ENCODE measurements at places on chromosomes 11 and 22.

- DNase-seq = no peak
Measured at GRCh38 chr11:43419460-43419859, 60.7 kb downstream of the TTC17 start.

GRCh38 chr11:15489281-15489680 is 374.6 kb downstream of the INSC start:
- DNase-seq = no peak

GRCh38 chr11:131884461-131885073 is 514.2 kb downstream of the NTM start:
- DNase-seq = no peak

- DNase-seq = no peak
Measured at GRCh38 chr11:122240638-122241037, 124.6 kb upstream of the BLID start.

DNA sequence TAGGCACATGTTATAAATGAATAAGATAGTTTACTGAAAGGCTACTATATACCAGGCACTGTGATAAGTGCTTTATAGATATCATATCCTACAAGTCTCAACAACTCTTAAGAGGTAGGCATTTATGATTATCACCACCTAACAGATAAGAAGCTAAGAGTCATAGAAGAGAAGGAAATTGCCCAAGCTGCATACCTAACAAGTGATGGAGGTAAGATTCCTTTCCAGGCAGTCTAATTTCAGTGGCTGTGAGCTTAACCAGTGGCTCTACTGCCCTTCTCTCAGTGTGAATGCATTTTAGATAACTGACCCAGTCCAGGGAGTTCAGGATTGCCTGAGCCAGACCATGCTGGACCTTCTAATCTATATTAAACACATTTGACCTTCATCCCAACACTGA is 39.2 kb downstream of the HEPHL1 start:
- DNase-seq = no peak

DNA sequence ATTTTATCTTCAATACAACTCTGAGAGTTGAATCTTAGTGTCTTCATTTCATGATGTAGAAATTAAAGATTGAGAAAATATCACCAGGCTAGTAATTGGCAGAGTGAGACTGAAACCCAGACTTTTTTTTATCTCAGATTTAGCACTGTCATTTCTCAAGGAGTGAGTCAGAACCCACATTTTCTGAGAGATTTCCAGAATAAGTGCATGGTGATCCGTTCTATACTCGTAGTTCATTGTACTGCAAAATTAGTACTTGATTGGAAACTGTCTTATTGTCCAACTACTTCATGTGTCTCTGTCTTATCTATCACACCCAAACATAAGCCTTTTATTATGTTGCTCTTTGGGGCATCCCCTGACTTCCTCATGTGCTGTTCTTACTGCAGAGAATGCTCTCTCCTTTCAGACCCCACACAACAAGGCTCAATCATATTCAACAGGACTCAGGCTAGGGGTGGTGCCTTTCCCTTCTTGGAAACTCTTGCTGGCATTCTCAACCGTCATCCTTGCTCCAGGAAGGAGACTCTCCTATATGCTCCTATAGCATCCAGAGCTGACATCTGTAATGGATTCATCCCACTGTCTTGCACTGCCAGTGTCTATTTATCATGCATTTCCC is 76.7 kb upstream of the BLID start:
- DNase-seq = peak; percentile 34

GRCh38 chr11:64445651-64446050 is 86.7 kb downstream of the RPS6KA4 start:
- DNase-seq = no peak

GRCh38 chr22:44795701-44796630 is 43.6 kb downstream of the ARHGAP8 start:
- no peak for DNase-seq

- peak; percentile 94 for DNase-seq
Measured at GRCh38 chr22:45246060-45246985, 5.6 kb upstream of the KIAA0930 start.

- no peak for DNase-seq
Measured at GRCh38 chr11:72823105-72823804, 9.0 kb downstream of the ATG16L2 start.

DNA sequence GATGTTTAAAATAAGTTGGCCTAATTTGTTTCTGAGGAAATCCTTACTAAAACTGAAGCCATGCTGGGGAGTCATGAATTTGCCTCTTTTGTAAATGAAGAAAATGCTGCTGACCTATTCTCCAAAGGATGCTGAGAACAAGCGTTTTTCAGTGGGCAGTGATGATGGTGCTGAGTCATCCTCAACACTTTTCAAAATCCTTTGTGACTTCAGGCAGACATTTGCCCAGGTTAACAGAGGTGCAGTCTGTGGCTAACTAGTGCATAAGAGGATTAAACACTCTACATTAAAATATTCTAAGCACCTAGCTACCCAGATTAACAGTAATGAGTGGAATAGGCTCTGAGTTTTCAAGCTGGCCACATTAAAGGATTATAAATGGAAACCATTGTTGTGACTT is 509.0 kb downstream of the DLG2 start:
- no peak for DNase-seq

DNA sequence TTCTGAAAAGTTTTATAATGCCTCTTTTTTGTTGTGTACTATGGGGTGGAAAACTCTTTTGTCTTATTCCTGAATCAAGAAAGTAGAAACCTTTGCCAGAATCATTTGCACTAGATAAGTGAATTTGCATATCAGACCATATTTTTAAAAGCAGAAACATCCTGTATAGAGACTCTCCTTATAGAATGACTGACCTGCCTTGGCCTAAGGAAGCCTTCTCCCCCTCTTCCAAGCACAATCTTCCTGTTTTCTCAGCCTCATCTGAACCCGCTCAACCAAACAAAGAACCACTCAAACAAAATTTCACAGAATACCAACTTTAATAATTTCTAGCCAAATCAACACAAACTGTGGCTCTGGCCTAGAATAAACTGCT is 60.3 kb downstream of the SIK3 start:
- DNase-seq = no peak

DNA sequence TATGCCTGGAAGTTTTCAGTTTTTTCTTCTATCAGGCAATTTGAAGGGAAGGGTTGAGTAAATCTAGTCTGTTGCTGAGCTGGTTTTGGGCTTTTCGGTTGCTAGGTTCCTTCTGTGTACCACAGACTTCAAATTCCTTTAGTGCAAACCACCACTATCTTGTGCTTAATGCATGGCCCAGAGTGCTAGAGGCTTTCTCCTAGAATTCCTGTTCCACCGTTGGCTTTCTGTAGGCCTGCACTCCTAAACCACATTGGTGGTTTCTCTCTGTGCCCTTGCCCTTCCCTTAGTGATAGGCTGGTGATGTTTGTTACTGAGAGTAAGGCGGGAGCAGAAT is 47.1 kb upstream of the CTSC start:
- DNase-seq = no peak

DNA sequence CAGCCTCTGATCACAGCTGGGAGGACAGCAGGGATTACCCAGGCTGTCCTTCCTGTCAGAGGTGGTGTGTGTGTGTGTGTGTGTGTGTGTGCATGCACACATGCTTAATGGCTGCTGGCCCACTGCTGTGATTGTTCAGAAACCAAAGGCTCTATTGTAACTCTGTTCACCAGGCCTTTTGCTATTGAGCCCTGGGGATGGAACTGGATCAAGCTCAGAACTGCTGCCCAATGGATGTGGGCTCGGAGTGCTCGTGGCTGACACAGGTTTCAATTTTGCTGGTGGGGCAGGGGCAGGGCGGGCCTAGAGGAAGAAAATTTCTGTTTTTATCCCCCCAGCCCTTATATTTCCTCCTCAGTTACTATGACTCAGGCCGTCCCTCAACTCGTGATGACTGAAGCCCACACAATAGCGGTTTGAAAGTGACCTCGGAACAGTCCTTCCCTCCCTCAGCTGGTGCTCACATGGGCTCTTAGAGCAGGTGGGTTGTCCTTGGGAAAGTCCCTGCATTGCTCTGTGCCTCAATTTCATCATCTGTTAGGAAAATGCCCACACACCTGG is 359.3 kb downstream of the TENM4 start:
- no peak for DNase-seq

DNA sequence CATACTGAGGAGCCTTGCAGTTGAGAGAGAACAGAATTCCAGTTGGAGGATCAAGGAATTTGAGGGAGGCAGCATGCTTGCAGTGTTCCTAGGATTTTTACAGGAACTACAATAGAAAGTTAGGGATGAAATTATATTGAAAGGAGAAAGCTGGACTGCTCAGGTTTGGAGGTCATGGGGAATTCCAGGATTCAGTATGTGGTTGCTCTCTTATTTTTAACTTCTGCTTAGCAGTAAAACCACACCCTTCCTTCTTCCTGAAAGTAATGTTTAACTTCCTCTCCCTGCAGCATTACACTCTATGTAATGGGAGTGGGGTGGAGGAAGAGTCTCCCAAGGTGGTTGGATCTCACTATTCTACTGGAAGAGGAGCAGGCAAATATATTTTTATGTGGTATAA is 31.3 kb downstream of the CTNND1 start:
- DNase-seq = no peak
